ENCODE measurements at places on chromosomes 1 and 21. TPM values are rescaled to one million over a fixed set of nuclear protein-coding genes. Genes with fewer than 3 reads are reported as not detected.

The SYNC gene
- 8.3 TPM for polyA plus RNA-seq

The RGS4 gene
- 2.8 TPM for polyA plus RNA-seq

The CFHR2 gene
- polyA plus RNA-seq: not detected

The ATP6V1G3 gene
- polyA plus RNA-seq: not detected

The ASCL5 gene
- polyA plus RNA-seq: not detected

The HEYL gene
- polyA plus RNA-seq: 10.6 TPM

Measured in heart left ventricle (tissue), 16 donors.